HCEC 1CT (cell line): ENCODE measurements at places on chromosomes 16 and 17.

- DNase-seq, result no peak
Measured at GRCh38 chr16:86756882-86757703, 178.7 kb downstream of the FOXL1 start.

DNA sequence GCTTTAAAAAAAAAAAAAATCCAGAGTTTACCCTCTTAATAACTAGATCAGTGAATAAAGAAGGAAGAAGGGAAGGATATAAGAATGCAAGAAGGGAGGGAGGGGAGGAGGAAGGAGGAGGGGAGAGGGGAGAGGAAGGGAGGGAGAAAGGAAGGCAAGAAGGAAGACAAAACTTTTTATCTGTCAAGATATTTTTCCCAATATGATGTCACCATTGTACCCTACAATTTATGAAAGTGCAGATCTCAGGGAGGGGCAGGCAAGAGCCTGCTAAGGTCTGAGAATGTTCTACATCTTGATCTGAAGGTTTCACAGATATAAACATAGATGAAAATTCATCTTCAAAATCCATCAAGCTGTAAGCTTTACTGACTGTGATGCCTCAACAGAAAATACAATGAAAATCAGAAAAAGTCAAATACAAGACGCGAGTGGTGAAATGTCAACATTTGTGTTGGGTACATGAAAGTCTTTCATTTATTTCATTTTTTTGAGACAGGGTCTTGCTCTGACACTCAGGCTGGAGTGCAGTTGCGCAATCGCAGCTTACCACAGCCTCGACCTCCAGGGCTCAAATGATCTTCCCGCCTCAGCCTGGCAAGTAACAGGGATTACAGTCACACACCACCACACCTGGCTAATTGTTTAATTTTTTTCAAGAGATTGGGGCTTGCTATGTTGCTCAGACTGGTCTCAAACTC is 57.1 kb upstream of the EMP2 start:
- no peak for DNase-seq

GRCh38 chr16:51822471-51822870 is 671.4 kb upstream of the SALL1 start:
- no peak for DNase-seq

- peak; percentile 90 for DNase-seq
Measured at GRCh38 chr16:58638148-58639036, 8.8 kb upstream of the CNOT1 start.

DNA sequence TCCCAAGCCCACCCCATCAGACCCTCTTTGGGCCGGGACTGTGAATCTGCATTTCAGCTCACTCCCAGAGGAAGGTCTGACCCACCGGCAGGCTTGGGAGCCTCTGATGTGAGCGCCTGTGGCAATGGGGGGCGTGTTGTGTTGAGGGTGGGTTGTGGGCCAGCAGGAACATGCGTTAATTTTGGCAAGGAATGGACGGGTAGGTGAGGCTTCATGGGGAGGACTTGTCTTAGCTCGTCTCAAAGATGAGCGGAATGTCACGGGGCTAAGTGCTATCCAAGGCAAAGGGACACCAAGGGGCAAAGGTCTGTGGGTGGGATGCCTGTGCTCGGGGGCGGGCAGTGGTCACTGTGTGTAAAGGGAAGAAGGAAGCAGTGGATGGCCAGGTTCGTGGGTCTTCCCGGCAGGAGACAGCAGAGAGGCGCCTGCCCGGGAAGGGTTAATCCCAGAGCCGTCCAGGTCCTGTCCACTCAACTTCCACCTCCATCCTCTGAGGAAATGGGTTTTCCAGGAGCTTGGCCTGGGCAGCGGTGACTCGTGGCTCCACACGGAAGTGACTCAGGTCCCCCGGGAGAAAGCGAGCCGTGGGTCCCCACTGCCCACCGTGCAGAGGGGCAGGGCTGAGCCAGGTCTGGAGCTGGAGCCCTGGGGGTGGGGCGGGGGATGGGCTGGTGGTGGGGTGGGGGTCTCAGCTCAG is 17.4 kb downstream of the ADGRG1 start:
- peak; percentile 10 for DNase-seq

- DNase-seq, result no peak
Measured at GRCh38 chr17:63840591-63841349, 1.7 kb downstream of the SMARCD2 start.

GRCh38 chr17:59424331-59424730 is 92.9 kb downstream of the YPEL2 start:
- no peak for DNase-seq

DNA sequence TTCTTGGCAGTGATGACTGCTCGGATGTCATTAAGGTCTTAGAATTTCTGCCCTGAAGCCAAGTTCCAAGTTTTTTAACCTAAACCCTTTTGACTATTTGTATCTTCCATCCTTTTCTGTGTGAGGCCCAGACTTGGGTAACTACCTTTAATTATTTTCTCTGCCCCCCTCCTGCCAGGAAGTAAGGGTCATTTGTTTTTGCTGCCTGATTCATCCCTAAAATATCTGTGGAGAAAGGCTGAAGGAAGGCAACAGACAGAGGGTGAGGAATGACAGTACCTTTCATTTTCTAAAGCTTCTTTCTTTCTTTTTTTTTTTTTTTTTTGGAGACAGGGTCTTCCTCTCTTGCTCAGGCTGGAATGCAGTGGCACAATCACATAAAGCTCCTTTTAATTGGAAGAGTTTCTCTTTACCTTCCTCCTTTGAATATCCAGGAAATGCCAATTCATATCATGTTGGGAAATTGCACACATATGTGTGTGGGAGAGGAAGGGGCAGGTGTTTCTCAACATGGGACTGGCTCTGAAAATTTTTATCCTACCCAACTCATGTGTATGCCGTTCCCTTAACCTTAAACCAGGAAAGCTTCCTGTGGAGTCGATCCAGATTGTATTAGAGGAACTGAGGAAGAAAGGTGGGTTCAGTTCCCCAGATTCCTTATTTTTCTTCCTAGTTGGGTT is 957 bp downstream of the VPS25 start:
- DNase-seq, result peak; percentile 59

GRCh38 chr16:10045291-10045775 is 136.9 kb downstream of the GRIN2A start:
- DNase-seq, result no peak

GRCh38 chr16:54993106-54993895 is 62.6 kb downstream of the IRX5 start:
- DNase-seq, result no peak

DNA sequence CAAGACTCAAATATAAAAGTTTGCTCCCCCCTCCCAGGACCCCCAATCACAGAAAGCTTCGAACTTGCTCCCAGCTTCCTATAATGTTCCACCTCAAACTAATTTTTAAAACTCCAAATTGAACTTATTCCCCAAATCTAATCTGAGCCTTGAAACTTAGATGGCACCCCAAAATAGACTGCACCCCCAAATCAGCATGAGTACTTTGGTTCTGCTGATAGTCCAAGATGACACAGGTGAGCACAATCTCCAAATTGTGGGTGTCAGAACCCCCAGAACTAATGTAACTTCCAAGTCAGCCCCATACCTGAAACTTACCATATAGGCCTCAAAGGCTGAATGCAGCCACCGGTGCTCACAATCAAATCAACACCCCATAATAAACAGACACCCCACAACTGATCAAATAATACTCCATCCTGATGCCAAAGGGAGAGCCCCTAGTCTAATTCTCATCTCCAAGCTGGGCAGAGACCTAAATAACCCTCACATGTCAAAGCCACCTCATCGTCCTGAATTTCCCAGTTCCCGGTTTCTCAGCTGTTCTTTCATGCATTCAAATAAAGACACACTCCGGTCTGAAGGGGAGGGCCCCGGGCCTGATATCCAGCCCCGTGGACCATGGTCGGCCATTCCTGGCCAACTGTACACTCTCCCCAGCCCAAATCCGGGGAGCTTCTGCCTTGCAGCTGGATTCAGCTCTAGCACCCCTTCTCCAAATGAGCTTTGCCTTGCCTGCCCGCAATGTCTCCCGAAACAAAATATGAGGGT is 1.8 kb upstream of the BCL6B start:
- no peak for DNase-seq

DNA sequence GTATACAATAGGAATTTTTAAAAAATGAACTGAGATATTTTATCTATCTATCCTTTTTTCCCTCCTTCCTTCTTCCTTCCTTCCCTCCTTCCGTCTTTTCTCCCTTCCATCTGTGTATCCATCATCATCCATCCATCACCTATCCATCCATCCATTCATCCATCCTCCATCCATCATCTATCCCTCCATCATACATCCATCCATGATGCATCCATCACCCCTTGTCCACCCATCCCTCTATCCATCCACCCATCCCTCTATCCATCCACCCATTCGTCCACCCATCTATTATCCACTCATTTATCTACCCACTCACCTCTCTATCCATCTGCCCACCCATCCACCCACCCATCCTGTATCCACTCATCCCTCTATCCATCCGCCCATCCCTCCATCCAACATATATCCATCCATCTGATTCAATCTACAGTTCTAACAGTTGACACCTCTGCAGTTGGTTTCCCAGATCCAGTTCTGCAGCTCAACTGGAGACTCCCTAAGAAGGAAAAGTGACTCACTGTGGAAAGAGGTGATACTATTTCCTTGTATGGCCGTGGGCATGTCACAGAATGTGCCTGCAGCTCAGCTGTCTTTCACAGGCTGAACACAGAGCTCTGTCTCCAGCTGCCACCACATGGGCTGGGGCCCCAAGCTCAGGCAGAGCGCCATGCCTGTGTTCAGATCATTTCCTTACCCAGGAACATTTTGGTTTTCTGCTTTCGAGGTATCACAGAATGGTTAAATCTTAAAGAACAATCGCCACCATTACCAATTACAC is 130.8 kb downstream of the XYLT1 start:
- DNase-seq, result peak; percentile 1

- DNase-seq, result no peak
Measured at GRCh38 chr16:87496447-87496801, 3.6 kb upstream of the ZCCHC14 start.

DNA sequence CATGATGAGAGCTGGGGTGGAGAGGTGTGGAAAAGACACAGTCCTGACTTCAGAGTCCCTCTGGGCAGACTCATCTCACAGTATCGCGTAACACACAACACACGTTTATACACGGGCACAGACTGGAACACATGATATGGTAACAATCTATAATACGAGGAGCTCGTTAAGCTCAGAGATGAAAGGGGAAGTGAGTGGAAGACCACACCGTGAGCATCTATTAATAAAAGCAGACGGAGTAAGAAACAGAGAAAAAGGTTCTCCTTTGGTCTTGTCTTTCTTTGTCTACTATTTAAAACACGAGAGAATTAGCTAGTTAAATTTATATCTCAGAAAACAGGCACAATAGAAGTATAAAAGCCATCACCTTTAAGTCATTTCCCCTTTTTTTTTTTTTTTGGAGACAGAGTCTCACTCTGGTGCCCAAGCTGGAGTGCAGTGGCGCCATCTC is 13.5 kb downstream of the ANKRD11 start:
- DNase-seq, result no peak

GRCh38 chr16:69406780-69407331 is 17.6 kb upstream of the CYB5B start:
- no peak for DNase-seq

GRCh38 chr17:7745748-7746470 is 28.4 kb downstream of the DNAH2 start:
- peak; percentile 70 for DNase-seq

GRCh38 chr16:84909476-84910085 is 89.8 kb downstream of the CRISPLD2 start:
- DNase-seq, result no peak

GRCh38 chr17:82348866-82349265 is 10.2 kb upstream of the TEX19 start:
- no peak for DNase-seq

DNA sequence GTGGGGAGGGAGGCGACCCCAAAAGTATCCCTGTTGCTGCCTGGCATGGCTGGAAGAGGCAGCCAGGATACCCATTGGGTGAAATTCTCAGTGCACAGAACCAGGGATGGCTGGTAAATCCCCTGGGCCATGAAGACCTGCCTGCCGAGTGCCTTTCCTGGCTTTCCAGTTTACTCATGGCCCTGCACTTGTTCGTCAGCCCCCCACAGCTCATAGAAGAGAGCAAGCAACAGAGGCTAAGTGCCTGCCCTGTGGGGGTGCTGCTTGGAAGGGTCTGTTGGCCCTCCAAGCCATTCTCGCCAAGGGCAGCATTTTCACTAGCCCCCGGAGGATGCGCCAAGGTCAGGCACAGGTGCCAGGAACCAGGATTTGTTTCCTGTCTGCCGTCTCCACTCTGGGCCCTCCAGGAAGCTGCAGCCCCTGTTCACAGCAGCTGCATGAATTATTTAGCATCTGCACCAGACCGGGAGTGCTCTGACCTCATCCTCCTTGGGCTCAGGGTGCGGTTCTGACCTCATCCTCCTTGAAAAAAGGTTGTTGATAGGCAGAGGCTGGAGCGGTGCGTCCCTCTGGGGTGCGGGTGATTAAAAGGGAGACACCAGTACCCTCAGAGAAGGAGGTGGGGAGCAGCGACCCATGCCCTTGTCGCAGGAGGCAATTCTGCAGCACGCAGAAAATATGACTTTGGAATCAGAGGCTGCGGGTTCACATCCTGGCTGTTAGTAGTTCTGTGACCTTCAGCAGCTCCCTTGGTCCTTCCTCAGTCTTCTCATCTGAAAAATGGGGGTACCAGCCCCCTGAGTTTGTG is 14.2 kb upstream of the CD300A start:
- DNase-seq, result no peak
